ENCODE measurements at places on chromosomes 11 and 22.
A peak's percentile ranks its signal among the peaks of the same experiment; 100 is the strongest.

DNA sequence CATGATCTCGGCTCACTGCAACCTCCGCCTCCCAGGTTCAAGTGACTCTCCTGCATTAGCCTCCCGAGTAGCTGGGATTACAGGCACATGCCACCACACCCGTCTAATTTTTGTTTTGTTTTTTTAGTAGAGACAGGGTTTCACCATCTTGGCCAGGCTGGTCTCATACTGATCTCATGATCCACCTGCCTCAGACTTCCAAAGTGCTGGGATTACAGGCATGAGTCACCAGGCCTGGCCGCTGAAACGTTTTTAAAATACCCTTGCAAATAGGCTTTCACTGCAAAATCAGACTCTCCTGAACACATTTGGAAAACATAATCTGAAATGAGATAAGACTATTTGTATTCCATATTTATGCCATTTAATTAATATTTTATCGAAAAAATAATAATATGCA lies 826.1 kb upstream of the CNTN5 start:
- DNase-seq = no peak

DNA sequence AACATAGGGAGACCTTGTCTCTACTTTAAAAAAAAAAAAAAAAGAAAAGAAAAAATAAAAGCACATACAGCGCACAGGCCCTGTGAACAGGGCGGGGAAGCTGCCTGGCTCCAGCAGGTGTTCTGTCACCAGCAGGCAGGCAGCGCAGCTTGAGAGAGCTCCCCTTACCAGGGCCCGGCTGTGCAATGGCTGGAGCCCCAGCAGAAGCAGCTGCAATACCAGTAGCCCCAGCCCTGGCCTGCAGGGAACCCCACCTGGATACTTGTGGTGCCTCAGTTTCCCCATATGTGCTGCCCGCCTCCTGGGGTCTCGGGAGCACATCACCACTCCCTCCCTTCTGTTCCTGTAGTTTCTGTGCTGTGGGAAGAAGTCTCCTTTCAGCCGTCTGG lies 12.3 kb downstream of the TSPAN32 start:
- no peak for DNase-seq

DNA sequence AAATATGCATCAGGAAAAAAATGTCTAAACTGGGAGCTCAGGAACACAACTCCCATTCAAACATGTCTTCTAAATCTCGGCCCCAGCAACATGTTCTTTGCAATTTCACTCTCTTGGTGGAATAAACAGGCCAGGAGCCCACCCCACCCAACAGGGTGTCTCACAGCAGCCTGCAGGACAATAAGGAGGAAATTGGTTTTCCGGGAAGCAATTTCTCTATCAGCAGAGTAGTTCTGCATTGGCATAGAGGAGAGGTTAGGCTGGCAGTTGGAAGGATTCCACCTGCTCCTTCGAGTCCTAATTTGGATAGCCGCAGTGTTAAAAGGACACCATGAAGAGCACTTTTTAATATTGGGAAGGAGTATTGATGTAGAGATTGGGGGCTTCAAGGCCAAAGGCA lies 55.9 kb upstream of the BARX2 start:
- no peak for DNase-seq

GRCh38 chr11:94106716-94107115 lies 21.9 kb upstream of the PANX1 start:
- no peak for DNase-seq

GRCh38 chr11:44403587-44404273 lies 93.8 kb upstream of the ALX4 start:
- DNase-seq = no peak

DNA sequence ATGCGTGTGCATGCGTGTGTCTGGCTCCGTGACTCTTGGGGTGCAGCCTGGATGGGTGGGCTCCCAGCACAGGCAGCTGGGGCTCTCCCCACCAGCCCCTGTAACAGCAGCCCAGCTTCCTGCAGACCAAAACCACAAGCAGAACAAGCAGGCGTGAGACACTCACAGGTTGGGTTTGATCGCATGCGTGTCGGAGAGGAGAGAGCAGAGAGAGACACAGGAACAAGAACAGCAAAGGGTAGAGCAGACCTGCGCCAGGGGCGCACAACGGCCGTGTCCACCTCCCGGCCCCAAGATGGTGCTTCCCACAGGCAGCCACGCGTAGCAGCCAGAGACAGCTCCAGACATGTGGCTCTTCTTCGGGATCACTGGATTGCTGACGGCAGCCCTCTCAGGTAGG lies at the start of gene CD6:
Gene CD6, plus strand, starts transcription at position 161 of the 400 bp plus-strand sequence. Its CDS starts 186 bp downstream, at position 347.
- DNase-seq = no peak

- DNase-seq = no peak
These were observed 1.9 kb downstream of the LIF start for GRCh38 chr22:30244641-30245040.

GRCh38 chr11:129453293-129453721 lies 77.7 kb downstream of the BARX2 start:
- DNase-seq = no peak

DNA sequence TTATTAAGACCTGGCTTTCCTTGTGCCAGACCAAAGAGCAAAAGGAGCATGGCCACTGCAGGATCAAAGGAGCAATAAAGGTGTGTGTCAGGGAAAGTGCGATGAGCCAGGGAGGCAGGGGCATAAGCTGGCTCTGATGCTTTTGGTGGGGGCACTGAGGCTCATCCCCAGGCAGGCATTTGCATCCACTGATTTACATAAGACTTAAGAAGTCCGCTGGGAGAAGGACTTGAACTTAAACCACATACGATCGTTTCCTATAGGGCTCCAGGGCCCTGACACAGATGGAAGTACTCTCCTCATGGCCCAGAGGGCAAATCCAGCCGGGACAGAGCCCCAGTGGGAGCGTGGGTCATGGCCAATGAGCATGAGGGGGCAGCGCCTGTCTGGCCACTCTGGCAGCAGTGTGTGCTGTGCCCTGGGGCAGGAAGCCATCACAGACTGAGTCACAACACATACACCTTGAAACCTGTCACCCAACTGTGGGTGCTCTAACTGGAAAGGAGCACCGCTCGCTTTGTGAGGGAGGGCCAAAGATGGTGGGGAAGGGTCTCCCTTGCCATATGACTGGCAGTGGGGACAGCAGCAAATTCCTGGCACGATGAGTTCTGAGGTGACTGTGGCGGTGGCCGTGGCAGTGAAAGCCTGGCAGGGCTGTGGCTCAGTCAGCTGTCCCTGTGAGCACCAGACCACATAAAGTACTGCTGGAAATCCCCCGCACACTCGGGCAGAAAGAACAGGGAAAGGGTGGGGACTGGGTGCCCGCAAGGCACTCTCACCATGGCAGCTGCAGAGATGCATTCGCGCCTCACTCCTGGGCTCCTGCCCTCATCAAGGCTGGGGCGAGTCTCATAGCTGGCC lies 79.4 kb upstream of the LMO1 start:
- no peak for DNase-seq

GRCh38 chr22:48395201-48395600 lies 1432.5 kb downstream of the BRD1 start:
- no peak for DNase-seq

GRCh38 chr22:20852503-20852902 lies 6.1 kb downstream of the PI4KA start:
- no peak for DNase-seq

DNA sequence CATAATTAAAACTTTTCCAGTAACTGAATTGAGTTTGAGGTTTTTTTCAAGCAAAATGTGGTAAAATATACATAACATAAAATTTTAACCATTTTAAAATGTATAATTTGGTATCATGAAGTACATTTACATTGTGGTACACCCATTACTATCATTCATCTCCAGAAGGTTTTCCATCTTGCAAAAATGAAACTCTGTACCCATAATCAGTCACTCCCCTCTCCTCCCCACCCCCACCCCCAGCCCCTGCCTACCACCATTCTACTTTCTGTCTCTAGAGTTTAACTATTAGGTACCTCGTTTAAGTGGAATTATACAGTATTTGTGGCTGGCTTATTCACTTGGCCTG lies 63.7 kb downstream of the MICAL2 start:
- no peak for DNase-seq

DNA sequence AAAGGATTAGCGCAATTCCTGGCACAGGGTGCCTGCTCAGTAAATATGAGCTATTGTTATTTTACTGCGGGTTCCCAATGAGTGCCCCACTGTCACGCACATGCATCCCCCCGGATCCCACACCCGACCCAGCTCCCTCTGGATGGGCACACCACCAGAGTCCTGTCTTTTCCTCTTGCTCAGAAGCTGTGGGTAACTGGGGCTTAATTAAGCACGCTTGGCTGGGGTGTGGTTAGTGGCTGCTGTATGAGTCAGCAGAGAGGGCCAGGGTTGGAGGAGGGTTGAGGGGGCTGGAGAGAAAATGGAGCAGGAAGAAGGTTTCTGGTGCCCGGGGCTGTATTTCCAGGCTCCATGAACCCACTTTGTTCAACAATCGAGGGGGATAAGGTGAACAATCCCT lies 30.3 kb upstream of the NECTIN1 start:
- peak; percentile 40 for DNase-seq

DNA sequence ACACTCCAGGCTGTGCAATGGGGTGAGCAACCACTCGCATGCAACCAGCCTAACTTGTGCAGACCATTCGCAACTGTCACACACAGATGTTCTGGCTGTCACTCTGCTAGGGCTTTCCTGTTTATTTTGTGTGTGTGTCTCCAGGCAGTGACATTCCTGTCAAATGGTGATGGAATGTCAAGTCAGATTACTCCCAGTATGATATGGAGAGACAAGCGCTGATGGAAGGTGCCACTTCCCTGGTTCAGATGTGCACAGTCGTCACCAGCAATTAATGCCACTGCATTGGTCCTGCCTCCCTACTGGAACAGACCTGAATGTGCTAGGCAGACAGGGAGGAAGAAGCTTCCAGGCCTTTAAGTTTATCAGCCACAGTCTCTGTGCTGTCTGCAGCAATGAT lies 442.4 kb upstream of the ISX start:
- no peak for DNase-seq

- DNase-seq = no peak
These were observed 15.5 kb downstream of the RBX1 start for GRCh38 chr22:40966726-40967085.

- no peak for DNase-seq
These were observed 58.1 kb downstream of the SNX19 start for GRCh38 chr11:130858215-130858614.

- peak; percentile 28 for DNase-seq
These were observed 126.0 kb downstream of the SYN3 start for GRCh38 chr22:32932176-32932575.

- DNase-seq = no peak
These were observed 4.3 kb downstream of the DHCR7 start for GRCh38 chr11:71443736-71444445.

DNA sequence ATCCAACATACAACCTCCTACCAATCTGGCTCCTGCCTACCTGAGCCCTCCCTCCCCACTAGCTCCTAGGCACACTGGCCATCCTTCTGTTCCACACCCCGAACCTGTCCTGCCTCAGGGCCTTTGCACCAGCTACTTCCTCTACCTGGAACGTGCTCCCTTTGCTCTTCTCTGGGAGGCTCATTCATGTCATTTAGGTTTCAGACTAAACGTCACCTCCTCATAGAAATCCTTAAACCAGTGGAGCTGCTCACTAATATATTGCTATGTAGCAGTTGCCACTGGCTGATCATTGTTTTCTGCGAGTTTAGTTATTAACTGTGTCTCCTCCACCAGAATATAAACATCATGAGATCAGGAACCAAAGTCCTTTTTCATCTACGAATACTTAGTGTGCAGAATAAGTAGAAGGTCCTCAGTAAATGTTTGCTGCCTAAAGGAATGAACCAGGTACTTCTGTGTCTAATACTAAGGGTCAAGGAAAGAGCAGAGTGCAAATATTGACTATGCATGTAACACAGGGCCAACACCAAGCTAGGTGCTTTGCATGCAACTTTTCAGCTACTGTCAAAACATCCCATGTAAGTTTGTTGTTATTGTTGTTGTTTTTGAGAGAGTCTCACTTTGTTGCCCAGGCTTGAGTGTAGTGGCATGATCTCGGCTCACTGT lies 277.6 kb upstream of the SYN3 start:
- DNase-seq = no peak

DNA sequence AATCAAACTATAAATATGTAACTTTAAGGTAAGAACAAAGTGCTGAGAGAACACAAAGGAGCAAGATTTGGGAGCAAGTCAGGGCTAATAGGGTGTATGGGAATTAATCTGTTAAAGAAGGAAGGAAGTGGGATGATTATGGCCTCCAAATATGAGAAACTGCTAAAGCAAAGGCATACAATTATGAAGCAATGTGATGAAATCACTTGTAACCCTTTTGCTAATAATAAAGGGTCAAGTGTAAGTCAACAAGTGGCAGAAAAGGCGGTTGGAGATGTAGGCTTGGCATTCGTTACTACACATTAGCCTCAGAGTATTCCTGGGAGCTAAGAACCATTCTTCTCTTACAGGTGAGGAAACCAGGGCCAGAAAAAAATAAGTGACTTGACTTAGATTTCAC lies 1002.3 kb upstream of the TENM4 start:
- DNase-seq = no peak

- DNase-seq = no peak
These were observed 66.9 kb downstream of the NXPE2 start for GRCh38 chr11:114745150-114745671.

DNA sequence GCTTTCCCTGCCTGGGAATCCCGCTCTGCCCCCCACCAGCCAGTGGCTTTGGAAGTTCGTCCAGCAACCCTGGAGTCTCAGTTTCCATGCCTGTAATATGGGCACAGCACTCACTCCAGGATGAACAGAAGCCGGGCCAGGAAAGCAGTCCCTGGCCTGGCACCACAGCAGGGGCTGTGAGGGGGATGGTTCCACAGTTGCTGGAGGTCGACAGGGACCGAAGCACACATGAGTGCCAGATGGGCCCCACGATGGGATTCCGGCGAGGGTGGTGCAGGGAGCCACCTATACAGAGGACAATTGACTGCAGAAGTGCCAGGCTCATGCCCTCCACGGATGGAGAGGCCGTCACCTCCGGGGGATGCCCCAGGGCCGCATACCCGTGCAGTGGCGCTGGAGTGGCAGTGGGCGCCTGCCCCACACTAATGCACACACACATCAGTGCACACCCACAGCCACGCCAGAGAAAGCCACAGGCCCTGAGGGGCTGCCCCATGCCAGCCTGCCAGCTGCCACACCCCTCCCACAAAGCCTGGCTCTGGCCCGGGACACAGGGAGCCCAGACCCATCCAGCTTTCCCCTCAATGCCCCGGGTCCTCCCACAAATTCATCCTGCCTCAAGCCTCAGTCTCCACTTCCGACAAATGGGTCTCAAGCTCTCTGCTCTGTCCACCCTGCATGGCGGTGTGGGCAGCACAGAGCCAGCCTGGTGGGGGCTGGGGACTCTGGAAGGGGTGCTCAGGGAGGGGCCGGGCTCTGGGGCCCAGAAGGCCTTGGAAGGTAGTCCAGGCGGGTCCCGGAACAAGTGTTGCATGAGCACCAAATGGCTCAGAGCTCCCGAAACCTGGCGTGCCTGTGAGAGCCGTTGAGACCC lies 9.7 kb downstream of the ASCL2 start:
- no peak for DNase-seq

GRCh38 chr22:39546889-39547586 lies 14.5 kb upstream of the RPS19BP1 start:
- DNase-seq = no peak

- no peak for DNase-seq
These were observed 8.1 kb upstream of the SART1 start for GRCh38 chr11:65953471-65953870.

DNA sequence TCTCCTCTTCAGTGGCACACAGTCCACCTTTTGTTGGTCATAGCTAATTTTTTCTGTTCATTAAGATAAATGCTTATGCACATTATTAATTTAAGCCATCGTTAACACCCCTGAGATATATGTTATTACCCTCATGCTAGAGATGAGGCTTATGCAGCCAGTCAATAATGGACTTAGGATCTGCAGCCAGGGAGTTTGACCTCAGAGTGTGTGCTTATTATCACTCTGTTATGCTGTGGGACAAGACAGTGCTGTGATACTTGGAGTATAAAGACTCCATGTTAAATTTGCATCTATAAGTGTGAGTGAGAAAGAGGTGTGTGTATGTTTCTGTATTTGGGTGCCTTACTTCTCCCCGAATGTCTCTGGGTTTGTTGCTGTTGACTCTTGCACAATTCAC lies 969.3 kb downstream of the OPCML start:
- DNase-seq = no peak

Measured in HFFc6 (cell line).